Fibroblast of gingiva (primary cell): ENCODE measurements at places on chromosomes 4 and X.

GRCh38 chr4:77021614-77022089 is 54.1 kb downstream of the CCNI start:
- peak; percentile 96 for DNase-seq

- DNase-seq, result no peak
Observed at GRCh38 chr4:37747772-37748330, 61.7 kb upstream of the RELL1 start.

DNA sequence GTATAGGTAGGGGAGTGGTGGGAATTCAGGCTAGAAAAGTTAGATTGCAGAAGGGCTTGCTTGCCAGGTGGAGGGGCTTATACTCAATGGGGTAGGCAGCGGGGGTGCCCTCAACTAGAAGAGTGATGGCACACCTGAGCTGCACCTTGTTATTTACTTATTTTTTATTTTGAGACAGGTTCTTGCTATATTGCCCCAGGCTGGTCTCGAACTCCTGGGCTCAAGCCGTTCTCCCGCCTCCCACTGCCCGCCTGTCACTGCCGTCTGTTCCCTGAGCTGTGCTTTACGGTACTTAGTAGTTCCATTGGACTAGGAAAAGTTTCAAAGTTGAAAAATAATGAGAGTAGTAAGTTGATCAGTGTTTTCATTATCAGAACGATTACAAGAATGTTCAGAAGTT is 2.0 kb downstream of the ZFX start:
- no peak for DNase-seq

DNA sequence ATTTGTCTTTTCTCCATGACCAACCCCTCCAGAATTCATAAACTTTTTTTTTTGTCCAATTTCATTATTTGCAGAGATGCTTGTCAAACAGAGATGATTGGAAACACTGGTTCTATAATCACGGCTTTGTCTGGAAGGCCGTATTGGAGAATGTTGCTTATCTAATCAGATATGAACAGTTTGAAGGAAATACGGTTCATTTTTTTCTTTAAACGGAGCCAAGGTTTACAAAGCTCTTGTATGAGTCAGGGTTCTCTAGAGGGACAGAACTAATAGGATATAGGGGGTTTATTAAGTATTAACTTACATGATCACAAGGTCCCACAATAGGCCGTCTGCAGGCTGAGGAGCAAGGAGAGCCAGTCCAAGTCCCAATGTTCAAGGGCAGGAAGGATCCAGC is 1415.8 kb downstream of the C4orf33 start:
- DNase-seq, result no peak

DNA sequence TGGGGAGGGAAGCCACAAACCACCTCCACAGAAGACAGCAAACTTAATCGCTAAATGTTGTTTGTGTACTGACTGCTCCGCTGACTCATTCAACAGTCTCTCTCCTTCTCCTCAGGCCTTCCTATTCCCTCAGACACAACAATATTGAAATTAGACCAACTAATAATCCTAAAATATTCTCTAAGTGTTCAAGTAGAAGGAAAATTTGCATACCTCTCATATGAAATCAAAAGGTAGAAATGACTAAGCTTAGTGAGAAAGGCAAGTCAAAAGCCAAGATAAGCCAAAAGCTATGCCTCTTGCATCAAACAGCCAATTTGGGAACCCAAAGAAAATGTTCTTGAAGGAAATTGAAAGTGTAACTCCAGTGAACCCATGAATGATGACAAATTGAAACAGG is 75.7 kb upstream of the ARHGAP24 start:
- no peak for DNase-seq

GRCh38 chr4:20570981-20571715 is 129.1 kb upstream of the PACRGL start:
- no peak for DNase-seq

DNA sequence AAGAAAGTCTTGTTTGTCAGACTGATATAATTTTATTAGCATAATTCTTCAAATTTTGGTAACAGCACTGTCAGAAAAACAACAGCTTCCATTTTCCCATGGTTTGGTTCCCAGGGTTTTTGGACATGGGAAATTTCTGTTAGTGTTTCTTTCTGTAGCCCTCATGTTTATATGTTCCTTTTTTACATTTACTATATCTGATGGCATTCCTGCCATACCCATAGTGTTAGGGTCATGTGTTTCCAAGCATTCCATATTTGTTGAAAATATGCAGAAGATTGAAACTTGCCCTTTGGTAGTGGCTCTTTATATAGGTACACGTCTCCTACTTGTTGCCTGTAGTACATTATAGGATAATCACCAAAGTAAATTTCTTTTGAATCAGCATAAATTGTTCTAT is 65.8 kb downstream of the PDLIM5 start:
- DNase-seq, result no peak

DNA sequence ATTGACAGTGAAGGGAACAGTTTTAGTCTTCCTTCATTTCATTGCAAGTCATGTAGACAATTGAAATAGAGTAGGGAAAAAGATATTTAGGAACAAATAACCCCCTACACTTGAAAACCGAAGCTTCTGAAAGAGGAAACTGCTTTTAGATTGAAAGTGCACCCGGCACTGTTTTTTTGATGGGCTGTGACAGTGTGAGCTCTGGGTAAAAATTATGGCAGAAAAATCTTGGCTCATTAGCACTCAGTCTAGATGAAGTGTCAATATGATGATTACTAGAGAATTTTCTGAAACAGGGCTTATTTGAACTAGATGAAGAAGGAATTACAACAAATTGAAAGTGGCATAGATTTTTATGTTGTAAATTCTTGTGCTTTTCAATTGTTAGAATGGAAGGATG is 1132.4 kb downstream of the RAPGEF2 start:
- DNase-seq, result no peak

DNA sequence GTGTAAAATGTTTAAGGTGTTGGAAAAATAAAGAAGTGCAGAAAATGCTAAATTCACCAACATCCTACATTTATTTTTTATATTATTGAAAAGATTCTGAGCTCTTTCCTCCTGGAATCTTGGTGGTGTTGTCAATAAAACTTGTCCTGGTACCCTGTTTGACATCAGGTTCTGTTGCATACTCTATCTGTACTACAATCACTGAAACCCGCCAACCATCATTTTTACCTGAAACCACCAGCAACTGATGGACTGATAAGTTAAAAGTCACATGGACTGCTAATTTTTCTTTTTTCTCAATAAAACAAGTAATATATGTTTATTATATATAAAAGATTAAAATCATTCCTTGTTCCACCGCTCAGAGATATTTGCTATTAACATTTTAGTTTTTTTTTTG is 23.4 kb downstream of the STAP1 start:
- DNase-seq, result no peak

- no peak for DNase-seq
Observed at GRCh38 chrX:23118890-23119527, 119.2 kb downstream of the DDX53 start.

DNA sequence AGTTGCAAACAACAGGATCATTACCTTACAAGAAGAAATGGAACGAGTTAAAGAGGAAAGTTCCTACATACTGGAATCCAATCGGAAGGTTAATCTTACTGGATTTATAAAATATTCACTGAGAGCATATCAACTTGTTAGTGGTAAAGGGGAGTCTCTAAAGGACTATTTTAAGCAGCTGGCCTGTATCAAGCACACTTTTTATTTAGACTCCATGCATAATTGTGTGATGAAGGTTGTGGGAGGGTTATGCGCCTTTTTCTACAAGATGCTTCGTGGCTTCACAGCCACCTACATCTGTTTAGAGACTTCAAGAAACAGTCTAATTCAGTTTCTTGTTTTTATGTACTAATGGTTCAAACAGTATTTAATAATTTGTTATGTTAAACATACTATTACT is 56.6 kb downstream of the GRSF1 start:
- no peak for DNase-seq
